NCI-H524 treated with DMSO at 0.1 percent for 48 hours (cell line): ENCODE measurements at places on chromosomes 3 and 15.
A peak's percentile ranks its signal among the peaks of the same experiment; 100 is the strongest.

DNA sequence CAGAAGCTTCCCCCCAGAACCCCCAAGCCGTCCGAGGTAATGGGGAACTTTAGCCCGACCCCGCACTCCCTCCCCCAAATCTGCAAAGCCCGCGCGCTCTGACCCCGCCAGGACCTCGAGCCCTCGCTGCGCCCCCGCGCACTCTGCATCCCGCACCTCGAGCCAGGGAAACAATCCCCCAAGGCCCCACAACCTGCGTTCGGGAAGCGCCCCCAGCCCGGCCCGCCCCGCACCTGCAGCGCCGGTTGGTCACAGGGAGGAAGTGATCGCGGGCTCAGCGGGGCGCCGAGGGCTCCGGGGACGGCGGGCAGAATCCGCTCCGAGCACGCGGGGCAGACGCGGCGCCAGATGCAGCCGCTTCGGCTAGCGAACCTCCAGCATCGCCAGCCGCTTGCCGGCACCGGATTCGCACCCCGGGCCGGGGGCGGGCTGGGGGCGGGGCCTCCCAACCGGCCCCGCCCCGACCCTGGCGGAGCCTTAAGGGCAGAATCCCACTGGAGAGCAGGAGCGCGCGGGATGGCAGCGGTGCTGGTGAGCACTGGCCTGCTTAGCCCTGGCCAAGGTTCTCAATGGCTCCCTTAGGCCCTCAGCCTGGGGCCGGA is at the start of gene CAMKV:
CAMKV (minus strand) TSS at position 382 of the 602 bp plus-strand sequence. CDS start 7,518 bp downstream, outside the sequence.
- DNase-seq, result no peak

DNA sequence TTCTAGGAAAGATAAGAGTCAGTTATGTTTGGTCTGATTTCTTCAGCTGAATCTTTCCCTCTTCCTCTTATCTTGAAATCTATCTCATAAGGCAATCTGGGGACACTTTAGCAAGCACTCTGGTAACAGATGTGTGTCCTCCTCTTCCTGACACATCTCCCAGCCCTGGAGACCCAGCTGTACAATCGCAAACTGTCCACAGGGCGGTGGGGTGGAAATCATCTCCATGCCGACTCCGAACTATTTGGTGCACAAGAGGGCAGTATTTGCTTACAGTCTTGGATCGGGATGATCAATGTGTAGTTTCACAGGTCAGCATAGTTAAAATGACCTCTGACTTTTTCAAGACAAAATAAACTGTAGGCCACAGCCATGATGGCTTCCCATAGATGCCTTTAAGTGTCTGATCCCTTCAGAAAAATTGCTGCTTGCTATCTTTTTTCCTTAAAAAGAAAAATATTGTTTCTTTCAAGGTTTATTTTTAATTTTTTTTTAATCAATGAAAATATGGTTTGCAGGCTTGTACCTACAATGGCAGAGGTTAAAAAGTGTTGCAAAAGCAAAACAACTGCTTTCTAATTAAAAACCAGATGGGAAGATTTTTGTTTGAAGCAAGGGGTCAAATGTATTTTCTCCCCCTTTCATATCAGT is 17.7 kb downstream of the EEFSEC start:
- DNase-seq, result peak; percentile 59

GRCh38 chr15:43249236-43249635 is 17.5 kb downstream of the TGM5 start:
- DNase-seq, result no peak

GRCh38 chr15:26661748-26662147 is 111.1 kb downstream of the GABRB3 start:
- DNase-seq, result no peak

- no peak for DNase-seq
Measured at GRCh38 chr15:95590533-95591044, 739.9 kb upstream of the NR2F2 start.

DNA sequence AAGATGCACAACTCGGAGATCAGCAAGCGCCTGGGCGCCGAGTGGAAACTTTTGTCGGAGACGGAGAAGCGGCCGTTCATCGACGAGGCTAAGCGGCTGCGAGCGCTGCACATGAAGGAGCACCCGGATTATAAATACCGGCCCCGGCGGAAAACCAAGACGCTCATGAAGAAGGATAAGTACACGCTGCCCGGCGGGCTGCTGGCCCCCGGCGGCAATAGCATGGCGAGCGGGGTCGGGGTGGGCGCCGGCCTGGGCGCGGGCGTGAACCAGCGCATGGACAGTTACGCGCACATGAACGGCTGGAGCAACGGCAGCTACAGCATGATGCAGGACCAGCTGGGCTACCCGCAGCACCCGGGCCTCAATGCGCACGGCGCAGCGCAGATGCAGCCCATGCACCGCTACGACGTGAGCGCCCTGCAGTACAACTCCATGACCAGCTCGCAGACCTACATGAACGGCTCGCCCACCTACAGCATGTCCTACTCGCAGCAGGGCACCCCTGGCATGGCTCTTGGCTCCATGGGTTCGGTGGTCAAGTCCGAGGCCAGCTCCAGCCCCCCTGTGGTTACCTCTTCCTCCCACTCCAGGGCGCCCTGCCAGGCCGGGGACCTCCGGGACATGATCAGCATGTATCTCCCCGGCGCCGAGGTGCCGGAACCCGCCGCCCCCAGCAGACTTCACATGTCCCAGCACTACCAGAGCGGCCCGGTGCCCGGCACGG is 991 bp downstream of the SOX2 start:
- DNase-seq, result peak; percentile 54

- peak; percentile 21 for DNase-seq
Measured at GRCh38 chr3:129829640-129830039, 63.9 kb downstream of the TMCC1 start.

DNA sequence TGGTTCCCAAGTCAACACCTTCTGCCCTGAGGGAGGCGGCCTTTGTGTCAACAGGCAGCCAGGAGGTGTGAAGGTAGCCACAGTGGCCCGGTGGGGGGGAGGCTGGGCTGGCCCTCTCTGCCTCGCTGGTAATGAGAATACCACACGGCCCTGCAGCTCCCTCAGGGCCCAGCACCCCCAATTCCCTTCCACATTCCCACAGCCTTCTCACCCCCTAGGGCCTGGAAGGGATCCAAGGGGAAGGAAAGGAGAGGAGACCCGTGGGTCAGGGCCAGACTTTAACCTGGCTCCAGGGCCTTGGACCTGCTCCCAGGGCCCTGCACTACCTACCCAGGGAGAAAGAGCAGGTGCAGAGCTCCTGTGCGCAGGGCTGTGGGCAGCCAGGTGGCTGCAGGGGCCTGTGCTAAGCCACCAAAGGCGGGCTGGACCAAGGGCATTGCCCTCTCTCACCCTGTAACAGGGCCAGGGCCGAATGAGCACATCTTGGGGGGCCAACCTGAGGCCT is 8.7 kb upstream of the MESP2 start:
- DNase-seq, result no peak

GRCh38 chr3:127801731-127802313 is 20.5 kb downstream of the MGLL start:
- no peak for DNase-seq

- no peak for DNase-seq
Measured at GRCh38 chr3:22373827-22374226, 622.8 kb upstream of the ZNF385D start.

DNA sequence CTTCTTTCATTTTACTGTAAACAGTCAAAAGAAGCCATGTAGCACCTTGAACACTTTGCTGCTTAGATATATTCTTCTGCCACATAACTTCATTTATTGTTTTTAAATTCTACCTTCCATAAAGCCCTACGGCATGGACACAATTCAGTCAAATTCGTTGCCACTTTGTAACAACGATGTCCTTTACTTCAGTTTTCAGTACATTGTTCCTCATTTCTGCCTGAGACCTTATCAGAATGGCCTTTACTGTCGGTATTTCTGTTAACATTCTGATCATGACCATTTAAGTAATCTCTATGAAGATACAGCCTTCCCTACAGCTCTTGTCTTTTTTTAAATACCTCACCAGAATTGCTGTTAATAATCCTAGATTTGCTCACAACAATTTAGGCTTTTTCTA is 466.9 kb downstream of the NAALADL2 start:
- no peak for DNase-seq

DNA sequence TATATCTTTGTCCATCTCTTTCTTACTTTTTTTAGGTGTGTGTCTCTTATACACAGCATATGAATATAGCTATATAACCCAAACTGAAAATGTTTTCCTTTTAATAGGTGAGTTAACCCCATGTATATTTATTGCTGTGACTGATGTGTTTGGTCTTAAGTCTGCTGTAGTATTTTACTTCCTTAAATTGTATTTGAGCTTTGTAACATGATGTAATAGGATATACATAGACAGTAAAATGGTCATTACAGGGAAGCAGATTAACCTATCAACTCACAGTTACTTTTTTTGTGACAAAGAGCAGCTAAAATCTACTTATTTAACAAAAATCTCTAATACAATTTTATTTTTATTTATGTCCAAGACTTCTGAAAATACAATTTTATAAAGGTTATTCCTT is 51.8 kb upstream of the CDAN1 start:
- no peak for DNase-seq

- no peak for DNase-seq
Measured at GRCh38 chr15:65254356-65254755, 32.3 kb downstream of the PARP16 start.

DNA sequence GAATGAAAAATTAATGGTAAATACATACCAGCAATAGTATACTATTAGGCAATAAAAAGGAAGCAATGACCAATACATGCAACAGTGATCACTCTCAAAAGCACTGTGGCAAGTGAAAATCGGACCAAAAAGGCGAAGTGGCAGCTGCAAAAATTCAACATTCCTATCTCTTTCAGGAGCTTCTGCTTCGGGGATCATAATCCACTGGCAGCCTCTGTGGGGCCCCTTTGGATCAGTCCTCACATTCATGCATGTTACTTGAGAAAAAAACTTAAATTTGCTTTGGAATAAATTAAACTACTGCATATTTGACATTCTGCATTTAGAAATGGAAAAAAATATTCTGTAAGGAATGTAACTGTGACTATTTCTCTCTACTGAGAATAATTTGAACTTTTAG is 425.6 kb downstream of the NR2F2 start:
- DNase-seq, result no peak

DNA sequence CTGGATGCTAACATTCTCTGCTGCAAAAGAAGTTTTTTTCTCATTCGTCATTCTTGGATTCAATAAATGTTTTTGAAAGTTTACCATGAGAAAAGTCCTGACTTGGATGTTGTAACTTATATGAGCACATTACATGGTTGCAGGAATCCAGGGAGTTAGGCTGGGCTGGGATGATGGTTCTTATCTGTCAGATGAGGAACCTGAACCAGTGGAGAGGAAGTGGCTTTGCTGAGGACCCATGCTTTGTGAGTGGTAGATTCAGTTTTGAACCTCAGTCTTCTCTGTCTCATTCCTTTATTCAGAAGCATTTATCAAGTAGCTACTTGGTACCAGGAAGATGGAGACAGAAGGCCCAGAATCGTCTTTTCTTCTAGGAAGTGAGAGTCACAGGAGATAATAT is 3.7 kb upstream of the GASK1A start:
- no peak for DNase-seq

DNA sequence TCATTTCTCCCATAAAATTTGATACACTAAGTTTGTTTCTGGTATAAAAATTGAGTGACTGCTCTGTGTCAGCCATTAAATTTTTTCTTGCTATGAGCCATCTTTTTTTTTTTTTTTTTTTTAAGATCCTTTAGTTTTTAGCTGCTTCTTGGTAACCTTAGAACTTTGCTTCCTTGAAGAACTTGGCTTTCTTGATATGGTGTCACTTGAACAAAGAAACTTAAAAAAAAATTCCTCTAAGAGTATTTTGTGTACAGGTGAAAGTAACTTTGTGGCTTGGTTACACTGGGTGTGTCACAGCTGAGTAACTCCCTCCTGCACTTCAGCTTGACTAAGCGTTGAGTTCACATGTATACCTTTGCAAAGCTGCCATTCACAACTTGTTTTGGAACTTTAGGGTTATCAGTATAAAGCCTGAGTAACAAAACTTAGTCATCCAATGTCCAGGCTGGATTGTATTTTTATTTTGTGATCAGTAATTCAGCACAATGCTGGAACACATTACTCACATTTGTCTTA is 6.5 kb downstream of the CHD2 start:
- DNase-seq, result no peak

GRCh38 chr3:17639257-17639656 is 103.2 kb downstream of the TBC1D5 start:
- DNase-seq, result no peak

GRCh38 chr15:89307046-89307587 is 27.5 kb downstream of the POLG start:
- no peak for DNase-seq

GRCh38 chr15:55742498-55742926 is 440 bp downstream of the PRTG start:
- DNase-seq, result no peak

DNA sequence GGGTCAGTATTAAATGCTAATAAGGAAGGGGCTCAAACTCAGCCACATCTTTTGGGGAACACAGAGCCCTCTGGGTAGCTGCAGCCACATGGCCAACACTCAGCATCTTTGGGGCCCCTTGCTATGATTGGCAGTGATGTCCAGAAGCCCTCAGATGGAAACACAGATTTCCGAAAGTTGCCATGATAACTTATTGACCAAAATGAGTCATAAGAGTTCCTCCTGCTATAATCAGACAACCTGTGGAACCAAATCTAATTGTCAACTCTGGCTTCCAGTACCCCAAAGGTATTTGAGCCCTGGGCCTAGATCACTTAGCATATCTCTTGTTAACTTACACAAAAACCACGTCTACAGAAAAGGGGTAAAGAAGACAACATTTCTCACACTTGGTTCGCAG is 392.2 kb downstream of the KCNH8 start:
- DNase-seq, result no peak

GRCh38 chr3:50162034-50162883 is 7.1 kb downstream of the SEMA3F start:
- no peak for DNase-seq

DNA sequence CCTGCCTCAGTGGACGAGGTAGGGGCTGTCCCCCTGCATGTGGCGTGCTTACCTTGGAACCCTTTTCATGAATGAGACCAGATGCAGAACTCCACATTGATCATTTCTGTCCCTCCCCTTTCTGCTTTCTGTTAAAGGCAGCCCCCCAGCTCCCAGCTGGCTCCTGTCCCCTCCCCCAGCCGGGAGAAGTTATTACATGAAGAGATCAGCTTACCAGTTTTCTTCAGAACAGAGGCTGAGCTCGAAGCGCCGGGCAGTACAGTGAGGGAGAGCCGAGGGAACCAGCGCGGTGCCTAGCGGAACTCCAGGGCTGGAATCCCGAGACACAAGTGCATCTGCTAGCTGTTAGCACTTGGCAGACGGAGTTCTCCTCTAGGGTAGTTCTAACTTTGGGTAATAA is 263.3 kb upstream of the NR2E3 start:
- DNase-seq, result no peak

GRCh38 chr3:151205482-151205881 is 2.5 kb upstream of the GPR171 start:
- DNase-seq, result no peak

DNA sequence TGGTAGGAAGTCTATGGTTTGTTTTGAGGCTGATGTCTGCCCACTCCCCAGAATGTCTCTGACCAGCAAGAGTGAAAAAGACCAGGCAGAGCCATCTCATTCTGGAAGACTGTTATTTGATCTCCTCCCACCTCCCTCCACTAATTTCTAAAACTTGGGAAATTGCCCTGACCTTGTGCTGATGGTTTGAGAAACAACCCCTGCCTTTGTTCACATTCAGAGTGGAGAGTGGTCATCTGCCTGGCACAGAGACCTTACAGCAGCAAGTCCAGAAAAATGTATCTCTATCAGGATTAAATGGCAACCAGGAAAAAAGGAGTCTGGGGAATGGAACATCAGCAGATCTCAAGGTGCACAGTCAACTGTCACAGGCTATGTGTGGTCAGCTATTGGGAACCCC is 25.7 kb downstream of the SPATA12 start:
- no peak for DNase-seq
